NCI-H345 (cell line): ENCODE measurements at places on chromosomes 13 and 19.

DNA sequence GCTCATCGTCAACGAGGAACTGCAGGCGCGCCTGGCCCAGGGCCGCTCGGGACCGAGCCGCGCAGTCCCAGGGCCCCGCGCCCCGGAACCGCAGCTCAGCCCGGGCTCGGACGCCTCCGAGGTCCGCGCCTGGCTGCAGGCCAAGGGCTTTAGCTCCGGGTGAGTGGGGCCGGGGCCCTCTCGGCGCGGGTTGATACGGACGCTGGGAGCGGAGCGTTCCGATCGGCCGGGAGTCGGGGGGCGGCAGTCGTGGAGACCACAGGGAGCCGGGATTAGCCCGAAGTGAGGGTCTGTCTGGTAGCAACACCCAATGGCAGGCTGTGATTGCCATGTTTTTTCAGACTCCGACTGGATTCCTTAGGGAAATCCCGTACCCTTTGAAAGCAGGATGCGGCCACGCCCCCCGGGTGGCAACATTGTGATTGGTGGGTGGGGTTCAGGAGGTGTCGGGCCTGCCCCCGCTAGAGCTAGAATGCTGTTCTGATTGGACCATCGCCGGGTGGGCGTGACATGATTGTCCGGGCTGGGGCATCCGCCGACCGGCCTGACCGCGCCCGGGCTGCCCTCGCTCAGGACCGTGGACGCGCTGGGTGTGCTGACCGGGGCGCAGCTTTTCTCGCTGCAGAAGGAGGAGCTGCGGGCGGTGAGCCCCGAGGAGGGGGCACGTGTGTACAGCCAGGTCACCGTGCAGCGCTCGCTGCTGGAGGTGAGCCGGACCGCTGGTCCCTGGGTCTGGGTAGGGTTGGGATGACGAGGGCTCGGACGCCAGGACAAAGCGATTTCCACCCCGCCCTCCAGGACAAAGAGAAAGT, 11.3 kb downstream of the EPS8L1 start:
- peak; percentile 80 for DNase-seq

DNA sequence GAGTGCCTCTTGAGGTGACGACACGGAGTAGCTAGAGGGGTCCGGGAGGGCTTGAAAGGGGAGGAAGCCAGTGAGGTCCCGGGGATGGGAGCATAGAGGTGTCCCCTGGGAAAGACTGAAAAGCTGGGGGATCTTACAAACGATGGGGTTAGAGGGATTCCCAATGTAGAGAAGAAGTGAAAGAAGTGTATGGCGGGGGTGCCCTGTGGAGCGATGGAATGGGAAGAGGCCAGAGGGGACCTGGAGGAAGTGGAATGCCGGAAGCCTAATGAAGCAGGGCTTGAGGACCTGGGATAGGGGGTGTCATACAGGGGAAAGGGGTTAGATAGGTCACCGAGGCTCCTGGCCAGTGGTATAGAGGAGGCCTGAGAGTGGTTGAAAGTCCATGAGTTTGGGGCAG, 580 bp downstream of the AP2A1 start:
- DNase-seq, result no peak

GRCh38 chr13:33524086-33524485, 238.5 kb upstream of the STARD13 start:
- no peak for DNase-seq

DNA sequence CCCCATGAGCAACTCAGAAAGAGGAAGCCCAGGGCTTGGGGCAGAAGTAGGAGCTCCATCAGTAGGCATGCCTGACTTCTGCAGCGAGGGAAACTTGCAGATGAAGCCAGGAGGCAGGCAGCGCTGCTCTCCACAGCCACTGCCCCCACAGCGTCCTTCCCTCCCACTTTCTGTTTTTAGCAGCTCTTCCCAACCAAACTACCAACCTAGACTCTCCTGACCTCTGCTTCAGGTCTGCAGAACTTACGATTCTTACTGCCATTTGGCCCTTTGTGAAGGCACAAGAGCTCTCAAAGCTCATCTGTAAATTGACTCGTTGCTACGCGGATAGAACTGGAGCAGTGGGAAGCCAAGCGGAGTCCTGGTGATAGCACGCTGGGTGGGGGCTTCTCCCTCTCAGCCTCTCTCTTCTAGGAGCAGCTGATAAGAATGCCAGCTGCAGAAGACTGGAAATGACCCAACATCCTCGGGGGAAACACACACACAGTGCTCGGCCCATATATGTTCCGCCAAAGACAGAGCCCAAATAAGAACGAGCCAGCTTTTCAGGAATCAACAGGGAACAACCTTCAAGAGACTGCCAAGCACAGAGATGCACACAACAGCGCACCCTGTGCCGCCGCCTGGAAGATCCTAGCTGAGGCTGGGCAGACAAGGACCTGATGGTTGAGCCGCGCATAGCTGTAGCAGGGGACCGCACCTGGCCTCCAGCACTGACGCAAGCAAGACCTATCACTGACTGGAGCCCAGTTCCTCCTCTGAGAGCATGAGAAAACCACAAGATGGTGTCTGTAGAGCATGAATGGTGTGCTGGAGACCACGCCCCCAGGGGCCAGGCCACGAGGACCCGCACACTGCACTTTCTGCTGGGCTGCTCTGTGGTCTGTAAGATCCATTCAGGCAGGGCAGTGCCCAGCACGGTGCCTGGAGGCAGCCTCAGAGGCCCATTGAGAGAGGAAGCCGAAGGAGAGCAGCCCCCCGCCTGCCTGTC, 15.9 kb upstream of the SLC35E1 start:
- peak; percentile 33 for DNase-seq

GRCh38 chr13:41812851-41813250, 148.1 kb downstream of the VWA8 start:
- DNase-seq, result no peak

DNA sequence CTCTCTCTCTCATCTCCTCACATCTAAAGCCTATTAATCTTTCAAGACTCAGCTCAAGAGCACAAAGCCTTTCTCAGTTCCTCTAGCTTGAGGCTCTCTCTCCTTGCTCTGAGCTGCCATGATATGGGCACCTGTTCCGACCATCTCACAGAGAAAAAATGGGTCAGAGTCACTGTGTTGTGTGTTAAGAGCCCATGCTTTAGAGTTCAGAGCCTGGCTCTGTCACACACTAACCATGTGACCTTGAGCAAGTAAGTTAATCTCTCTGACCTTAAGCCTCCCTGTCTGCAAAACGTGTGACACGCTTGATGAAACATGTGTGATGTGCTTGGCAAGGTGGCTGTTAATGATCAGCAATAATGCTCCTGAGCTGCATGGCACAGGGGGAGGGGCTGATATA, 245.2 kb downstream of the DLEU7 start:
- DNase-seq, result no peak

- DNase-seq, result peak; percentile 82
These were observed 900.1 kb downstream of the PCDH9 start for GRCh38 chr13:66329988-66330451.

DNA sequence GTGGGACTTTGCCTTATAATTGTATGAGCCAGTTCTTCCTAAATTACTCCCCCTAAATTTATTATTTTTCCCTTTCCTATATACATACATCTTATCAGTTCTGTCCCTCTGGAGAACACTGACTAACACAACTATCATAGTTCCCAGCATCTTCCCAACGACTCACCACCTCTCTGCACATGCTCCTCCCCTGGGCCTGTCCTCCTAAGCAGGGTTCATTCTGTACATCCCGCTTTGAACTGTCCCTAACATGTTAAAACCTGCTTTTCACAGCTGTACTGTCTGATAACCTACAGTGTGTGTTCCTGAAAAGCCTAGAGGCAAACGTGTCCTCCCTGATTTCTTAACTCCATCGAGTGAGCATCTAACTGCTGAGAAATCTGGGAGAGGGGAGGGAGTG, 141.7 kb downstream of the EFNB2 start:
- no peak for DNase-seq

- DNase-seq, result peak; percentile 29
These were observed 2.8 kb upstream of the IFNL2 start for GRCh38 chr19:39265321-39265916.

DNA sequence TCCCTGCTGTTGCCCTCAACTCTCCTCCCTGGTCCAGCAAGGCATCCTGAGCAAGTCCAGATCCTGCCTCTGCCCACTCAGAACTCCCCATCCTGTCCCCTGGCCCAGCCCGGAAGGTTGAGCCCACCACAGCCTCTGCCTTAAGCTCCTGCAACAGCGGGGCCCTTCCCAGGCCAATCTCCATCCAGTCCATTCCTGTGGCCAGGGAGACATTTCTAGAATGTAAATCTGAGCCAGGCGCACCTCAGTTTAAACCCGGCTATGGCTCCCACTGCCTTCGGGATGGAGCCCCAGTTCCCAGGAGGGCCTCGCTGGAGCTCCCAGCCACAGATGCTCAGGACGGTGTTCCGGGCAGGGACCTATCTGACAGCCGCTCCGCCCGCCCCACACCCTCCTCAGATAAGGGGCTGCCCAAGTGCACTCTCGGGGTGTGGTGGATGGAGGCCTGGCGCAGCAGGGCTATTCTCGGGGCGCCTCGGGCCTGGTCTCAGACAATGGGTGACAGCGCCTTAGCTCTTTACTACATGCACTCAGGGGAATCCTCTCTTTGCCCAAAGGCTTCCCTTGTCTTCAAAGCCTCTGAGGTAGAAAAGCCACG, 5.3 kb downstream of the TRAPPC6A start:
- no peak for DNase-seq

DNA sequence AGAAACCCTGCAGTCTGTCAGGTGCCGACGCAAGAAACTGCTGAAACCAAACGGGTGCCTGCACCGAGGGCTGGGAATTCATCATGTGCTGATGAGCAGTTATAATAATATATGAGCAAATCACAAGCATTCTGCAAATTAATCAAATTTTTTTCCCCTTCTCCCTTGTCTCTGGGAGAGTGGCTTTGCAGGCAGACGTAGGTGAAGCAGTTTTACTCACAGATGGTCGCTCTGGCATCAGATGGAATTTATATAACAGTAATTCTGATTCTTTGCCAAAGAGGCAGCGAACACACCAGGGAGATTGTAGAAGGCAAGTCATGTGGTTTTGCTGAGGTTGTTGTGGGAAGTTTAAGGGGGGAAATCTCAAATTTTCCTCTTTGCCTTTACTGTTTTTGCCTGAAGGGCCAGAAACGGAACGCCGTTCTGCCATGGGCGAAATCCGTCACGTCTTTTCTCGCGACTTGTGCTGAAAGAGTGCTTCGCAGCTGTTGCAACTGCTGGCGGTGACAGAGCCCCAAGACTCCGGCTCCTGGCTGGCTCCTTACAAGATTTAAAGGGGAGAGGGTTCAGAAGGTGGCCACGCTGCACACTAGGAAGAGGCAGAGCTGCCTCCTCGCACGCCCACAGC, 320.1 kb downstream of the ZNF536 start:
- no peak for DNase-seq

DNA sequence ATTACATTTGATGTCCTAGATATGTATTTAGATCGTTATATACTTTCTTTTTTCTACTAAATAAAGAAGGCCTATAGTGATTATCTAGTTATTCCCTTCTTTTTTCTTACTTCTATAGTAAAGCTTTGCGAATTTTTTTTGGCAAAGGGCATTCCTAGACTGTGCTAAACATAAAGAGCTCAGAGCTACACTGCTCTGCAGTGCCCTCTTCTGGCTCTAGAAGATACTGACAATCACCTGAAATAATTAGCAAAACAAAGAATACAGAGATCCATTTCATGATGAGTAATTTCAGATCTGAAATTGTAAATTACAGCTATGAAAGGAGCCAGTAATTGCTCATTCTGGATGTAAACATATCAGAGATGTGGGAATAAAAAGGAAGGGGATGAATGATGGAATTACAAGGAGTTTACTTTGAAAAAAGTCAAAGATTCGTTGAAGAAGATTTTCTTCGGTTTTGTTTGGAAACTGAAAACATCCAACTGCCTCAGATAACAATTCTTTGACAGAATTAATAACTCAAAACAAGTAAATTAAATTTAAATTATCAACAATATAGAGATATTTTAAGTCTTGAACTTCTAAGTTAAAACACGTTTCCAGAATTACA, 288.5 kb downstream of the NALCN start:
- peak; percentile 34 for DNase-seq

DNA sequence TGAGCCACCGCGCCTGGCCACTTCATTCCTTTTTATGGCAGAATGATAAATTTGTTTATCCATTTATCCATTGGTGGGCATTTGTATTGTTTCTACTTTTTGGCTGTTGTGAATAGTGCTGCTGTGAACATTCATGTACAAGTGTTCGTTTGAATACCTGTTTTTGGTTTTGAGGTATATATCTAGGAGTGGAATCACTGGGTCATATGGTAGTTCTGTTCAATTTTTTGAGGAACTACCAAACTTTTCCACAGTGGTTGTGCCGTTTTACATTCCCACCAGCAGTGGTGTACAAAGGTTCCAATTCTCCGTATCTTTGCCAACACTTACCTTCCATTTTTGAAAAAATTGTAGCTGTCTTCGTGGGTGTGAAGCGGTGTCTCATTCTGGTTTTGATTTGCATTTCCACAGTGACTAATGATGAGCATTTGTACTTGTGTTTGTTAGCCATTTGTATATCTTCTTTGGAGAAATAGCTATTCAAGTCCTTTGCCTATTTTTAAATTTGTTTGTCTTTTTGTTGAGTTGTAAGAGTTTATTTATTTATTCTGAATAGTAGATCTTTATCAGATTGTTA, 55.7 kb downstream of the TM9SF2 start:
- no peak for DNase-seq

DNA sequence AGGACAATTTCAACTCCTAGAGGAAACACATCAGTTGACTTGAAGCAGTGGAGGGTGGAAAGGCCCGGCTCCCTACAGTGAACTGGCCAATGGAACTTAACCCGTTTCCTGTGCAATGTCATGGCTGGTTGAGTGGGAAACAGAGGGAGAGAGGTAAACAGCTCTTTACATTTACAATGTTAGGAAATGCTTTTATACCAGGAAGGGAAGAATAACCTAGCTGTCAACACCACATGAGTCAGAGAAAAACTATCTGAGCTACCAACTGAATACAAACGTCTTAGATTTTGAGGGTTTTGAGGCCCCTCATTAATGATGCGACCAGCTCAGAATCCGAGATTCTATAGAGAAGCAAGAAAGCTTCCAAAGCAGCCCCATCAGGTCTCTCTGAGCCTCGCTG, 36.7 kb downstream of the CARD8 start:
- no peak for DNase-seq

- no peak for DNase-seq
These were observed 20.6 kb downstream of the HCN2 start for GRCh38 chr19:610071-610800.

GRCh38 chr13:40681341-40682146, 15.1 kb upstream of the FOXO1 start:
- DNase-seq, result no peak

DNA sequence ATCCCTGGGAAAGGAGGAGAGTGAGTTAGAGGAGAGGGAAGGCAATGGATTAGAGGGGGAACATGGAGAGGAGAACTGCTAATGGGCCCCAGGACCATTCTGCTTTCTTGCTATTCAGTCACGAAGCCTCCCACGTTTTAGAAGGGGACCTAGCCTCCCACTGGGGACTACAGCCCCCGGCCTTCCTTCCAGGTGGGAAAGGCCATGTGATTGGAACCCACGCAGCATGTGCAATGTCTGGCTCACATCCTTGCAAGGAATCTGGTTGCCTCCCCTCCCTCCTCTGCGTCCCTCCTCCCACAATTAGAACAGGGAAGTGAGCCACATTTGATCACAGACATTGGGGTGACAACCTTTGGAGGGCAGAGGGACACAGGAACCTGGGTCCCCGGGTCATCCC, 22.5 kb upstream of the PLA2G4C start:
- DNase-seq, result no peak
